ENCODE measurements at places on chromosomes 7 and 10.

GRCh38 chr7:106238830-106239229, 46.0 kb downstream of the NAMPT start:
- DNase-seq, result no peak

GRCh38 chr10:102542800-102543418, 39.1 kb downstream of the SUFU start:
- peak; percentile 31 for DNase-seq

DNA sequence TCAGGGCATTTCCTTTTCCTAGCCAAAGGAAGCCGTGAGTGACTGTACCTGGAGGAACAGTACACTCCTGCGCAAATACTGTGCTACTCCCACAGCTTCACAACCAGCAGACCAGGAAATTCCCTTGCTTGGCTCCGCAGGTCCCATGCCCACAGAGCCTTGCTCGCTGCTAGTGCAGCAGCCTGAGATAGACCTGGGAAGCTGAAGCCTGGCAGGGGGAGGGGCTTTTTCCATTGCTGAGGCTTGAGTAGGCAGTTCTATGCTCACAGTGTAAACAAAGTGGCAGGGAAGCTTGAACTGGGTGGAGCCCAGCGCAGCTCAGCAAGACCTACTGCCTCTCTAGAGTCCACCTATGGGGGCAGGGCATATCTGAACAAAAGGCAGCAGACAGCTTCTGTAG, 291.2 kb downstream of the HGF start:
- DNase-seq, result no peak

DNA sequence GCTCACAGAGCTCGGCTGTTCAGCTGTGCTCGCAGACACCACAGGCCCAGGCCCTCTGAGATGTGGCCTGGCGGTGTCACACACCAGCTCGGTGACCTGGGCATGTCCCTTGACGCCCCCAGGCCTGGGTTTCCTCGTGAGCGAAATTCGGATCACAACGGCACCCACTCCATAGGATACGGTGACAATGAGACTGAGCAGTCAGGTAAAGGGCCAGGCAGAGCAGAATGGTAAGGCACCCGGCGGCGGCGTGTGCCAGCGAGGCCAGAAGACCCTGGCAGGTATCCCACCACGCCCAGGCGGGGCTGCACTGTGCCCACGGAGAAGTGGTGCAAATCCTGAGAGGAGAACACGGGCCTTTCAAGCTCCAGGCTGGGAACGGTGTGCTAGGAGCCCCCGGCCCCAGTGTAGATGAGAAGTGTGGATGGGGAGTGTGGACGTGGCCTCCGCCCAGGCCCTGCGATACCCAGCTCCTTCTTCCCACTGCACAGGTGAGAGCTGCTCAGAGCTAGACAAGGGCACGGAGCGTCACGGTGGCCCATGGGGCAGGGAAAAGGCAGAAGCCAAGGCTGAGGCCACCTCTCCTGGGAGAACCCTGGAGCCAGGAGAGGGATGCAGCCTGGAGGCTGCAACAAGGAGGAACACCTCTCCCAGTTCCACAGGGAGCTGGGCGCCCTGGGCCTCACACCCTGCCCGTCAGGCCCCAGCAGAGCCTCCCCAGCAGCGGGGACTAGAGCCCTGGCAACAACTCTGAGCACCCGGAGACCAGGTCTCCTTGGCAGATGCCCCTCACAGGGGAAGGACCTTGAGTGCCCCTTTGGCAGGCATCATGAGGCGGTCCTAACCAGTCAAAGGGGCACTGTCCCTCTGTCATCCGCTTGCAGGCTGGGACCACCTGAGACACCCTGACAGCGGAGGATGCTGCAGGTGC, 219.1 kb downstream of the MAD1L1 start:
- DNase-seq, result no peak

DNA sequence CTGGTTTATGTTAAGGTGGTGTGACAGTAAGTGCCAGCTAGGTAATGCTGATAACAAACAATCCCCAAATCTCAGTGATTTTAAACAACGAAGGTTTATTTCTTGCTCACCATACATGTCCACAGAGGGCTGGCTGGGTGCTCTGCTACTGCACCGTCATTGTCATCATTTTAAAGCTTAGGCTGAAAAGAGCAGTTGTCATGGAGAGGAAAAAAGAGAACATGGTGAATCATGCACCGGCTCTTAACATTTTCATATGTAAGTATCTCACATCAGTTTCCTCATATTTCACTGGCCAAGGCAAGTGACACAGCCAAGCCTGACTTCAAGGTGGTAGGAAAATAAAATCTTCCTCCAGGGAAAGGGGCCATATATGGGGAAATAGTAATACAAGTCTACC, 746.9 kb downstream of the SORCS3 start:
- DNase-seq, result no peak

GRCh38 chr10:106920538-106920937, 244.0 kb downstream of the SORCS1 start:
- no peak for DNase-seq
